ENCODE measurements at places on chromosomes 1 and 21.

DNA sequence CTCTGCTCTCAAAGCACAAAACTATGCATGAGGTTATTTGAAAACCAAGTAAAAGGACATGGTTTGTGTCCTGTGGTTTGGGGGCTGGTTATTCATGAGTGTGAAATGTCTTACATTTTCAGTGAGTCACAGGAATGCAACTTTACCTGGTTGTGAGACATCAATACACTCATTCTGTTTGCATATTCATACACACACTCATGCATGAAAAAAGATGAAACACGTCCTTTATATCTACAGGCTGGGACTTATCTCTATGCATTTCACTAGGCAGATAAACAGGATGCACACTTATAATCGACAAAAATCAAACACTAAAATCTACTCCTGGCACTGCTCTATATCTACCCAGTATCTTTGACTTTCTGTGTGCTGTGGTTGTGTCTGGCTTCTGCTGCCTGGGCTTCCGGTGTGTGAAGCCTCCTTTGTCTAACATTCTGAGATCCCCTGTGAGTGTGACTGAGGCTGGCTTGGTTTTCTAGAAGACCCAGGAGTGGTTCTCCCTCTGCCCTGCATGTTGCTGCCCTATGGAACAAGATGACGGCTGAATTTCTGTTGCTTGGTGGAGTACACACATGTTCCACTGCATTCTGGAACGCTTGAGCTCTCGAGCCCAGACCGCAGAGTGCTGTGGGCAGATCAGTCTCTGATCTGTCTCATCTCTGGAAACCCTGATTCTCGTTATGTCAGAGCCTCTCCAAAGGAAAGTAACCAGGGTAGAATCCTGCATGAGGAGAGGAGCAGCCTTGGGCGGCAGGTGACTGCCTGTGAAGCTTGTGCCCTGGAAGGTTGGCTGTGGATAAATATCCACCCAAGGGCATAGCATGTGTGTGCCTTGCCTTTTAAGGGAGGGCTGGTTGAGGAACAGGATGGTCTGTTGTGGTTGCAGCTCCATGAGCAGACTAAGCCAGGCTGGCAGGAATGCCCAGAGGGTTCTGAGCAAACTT lies 19.7 kb upstream of the FASLG start:
- DNase-seq, result no peak

DNA sequence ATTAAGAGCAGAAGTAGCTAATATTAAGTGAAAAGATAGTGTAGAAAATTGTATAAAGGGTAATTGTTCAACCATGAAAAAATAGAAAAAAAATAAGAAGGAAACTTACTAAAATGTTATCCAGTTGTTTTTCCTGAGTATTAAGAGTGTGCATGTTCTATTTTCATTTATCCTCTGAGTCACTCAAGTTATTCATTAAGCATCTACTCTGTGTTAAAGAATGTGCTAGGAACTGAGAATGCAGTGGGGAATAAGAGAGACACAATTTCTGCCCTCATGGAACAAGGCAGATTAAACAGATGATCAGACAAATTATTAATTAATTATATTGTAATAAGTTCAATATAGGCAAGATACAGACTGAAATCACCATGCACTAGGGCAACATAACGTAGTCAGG lies 10.8 kb upstream of the PIGK start:
- DNase-seq, result no peak

DNA sequence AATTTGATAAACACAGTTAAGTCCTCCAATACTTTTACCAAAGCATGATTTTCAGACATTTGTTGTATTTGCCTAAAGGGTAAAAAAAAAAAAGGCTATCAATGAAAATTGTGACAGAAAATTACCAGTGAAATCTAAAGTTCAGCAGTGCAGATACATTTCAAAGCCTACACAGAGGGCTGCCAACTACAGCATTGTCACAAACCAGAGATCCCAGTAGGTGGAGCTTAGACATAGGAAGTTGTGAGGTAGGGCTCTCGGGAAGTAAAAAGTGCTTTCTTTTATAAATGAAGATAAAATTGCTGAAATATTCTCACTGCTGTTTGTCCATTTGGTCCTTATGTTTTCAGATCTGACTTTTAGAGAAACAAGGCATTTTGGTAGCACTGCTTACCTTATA lies 123.0 kb downstream of the DYRK1A start:
- no peak for DNase-seq

DNA sequence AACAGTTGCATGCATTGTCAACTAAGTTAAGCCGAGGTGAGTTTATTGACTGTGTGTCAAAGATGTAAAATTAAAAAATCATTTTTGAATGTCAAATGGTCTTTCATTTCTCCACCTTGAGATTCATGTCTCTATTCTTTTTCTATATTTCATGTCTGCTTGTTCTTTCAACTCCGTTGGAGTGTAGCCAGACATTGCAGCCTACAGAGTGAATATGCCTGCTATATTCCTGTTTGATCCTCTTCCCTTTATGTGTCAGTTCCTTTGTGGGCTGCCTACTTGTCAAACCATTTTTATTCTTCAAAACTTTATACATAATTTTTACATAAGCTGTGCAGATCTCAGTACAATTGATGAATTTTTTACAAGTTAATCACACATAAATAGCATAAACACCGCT lies 1325.8 kb upstream of the PRMT6 start:
- no peak for DNase-seq

DNA sequence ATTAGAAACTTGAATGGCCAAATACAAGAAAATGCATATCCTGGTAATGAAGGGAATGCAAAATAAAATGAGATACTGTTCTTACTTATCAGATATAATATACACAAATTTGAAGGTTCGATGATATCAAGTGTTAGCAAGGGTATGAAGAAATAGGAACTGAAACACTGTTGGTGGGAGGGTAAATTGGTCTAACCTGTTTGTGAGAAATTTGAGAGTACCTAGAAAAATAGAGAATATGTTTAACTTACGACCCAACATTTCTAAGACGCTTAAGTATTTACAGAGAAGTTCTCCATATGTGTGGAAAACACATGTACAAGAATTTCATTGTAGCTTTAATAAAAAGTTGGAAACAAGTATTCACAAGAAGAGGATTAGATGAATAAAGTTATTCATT lies 25.9 kb downstream of the ATG4C start:
- DNase-seq, result no peak

DNA sequence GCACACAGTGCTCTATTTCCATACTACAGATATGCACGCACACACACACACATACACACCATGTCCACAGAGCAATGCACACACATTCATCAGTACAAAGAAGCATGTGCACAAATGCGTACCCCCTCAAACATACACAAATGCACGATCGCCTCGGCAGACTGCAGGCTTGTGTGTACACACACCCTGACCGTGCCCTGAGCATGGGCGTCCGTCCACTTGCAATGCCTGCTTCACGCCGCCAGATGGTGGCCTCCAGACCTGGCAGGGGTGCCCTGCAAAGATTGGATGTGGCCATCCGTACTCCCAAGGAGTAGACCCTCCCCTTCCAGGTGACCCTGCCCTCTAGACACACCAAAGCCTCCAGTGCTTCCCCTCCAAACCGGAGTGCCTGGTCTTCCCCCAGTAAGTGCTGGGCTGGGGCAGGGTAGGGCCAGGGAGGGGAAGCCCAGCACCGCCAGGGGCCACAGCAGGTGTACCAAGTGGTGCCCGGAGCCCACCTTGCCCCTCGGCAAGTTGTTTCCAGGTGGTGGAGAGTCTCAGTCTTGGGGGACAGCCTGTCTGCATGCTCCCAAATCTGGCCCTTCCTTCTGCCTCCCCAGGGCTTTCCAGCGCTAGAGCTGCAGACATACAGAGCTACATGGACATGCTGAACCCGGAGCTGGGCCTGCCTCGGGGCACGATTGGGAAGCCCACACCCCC lies 20.6 kb downstream of the ESPN start:
- DNase-seq, result no peak

DNA sequence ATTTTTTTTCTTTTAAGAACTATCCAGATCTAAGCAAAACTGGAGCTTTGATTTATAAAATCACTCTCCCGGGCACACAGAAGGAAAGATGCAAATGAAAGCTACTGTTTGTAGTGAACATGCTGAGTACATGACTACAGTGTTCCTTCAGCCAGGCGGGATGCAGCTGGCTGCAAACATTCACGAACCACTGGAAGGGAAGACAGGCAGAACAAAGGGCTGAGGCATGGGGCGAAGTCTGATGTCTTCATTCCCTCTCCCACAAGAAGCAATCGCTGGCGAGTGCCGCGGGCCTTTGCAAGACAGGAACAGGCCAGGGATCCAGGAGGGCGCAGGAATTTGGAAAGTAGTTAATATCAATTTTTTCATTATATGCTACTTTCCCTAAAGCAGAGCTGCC lies 257.9 kb upstream of the AJAP1 start:
- DNase-seq, result no peak

DNA sequence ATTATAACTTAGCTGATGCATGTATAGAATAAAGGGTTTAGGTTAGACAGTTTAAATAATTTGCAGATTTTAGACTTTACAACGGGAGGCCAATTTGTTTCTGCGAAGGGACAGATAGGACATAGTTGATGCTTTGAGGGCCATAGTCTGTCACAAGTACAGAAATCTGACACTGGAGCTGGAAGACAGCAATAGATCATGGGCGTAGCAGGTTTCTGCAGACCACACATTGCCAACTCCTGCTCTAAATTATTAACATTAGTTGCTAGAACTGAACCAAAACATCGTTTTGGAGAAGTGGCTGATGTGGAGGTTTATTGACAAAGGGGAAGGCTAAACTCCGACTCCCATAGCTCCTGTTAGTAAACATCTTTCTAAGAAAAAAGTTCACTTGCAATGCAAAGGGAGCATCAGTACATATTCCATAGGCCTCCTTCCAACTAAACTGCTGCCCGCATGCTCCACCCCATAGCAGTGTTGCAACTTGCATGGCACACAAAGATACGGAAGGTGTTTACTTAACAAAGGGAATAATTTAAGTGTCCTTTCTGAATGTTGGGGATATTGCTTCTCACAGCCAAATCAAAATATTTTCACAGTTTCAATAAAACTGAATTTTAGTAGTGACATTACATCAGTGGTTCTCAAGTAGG lies 862.0 kb upstream of the CXADR start:
- DNase-seq, result no peak

- DNase-seq, result no peak
Measured at GRCh38 chr1:20445956-20446355, 40.1 kb downstream of the CAMK2N1 start.

GRCh38 chr21:36203603-36203889 lies 46.9 kb downstream of the DOP1B start:
- DNase-seq, result no peak

DNA sequence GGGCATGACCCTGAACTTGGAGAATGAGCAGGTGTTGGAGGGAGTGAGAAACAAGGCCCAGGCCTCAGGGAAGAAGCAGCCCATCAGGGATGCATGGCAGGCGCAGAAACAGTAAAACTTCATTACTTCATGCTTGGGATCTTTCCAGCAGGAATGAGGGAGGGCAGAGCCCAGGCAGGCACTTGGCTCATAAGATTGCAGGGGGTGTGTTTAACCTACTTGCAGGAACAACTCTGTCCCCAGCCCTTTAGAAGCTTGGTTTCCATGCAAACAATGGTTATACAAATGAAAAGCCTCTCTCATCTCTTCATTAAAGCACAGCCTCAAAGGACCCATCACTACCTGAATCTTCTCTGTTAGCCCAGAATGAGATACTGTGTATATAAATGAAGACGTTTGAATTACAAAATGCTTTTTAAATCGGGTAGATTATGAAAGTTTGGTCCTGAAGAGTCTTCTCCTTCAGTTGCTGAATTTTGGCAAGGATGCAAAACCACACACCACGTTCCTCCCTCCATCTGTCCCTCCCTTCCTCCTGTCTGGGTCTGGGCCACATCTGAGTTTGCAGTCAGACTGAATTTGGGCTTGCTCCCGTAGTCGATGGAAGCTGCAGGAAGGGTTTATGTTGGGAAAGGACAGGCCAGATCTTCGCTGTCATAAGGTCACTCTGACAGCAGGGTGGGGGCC lies 154.4 kb upstream of the KLHDC7A start:
- DNase-seq, result peak; percentile 72

GRCh38 chr1:185432948-185433347 lies 115.9 kb upstream of the IVNS1ABP start:
- DNase-seq, result no peak

DNA sequence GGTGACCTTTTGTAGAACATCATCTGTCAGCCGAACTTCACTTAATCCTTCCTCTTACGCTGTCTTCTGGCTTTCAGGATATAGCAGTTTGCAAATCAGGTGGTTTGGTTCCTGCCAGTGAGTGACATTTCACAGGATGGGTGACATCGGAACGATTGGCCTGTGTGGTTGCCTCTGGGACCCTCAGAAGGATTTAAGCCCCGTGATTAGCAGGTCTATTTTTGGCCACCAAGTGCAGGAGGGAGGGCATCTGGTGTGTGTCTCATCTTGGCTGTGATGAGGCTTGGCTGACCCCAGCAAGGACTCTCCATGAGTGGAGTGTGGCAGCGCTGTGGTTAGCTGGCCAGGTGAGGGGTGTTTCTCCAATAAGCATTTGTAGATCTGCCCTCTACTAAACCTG lies 407.6 kb upstream of the VAMP3 start:
- no peak for DNase-seq

GRCh38 chr1:240092301-240093119 lies 827 bp downstream of the FMN2 start:
- no peak for DNase-seq

DNA sequence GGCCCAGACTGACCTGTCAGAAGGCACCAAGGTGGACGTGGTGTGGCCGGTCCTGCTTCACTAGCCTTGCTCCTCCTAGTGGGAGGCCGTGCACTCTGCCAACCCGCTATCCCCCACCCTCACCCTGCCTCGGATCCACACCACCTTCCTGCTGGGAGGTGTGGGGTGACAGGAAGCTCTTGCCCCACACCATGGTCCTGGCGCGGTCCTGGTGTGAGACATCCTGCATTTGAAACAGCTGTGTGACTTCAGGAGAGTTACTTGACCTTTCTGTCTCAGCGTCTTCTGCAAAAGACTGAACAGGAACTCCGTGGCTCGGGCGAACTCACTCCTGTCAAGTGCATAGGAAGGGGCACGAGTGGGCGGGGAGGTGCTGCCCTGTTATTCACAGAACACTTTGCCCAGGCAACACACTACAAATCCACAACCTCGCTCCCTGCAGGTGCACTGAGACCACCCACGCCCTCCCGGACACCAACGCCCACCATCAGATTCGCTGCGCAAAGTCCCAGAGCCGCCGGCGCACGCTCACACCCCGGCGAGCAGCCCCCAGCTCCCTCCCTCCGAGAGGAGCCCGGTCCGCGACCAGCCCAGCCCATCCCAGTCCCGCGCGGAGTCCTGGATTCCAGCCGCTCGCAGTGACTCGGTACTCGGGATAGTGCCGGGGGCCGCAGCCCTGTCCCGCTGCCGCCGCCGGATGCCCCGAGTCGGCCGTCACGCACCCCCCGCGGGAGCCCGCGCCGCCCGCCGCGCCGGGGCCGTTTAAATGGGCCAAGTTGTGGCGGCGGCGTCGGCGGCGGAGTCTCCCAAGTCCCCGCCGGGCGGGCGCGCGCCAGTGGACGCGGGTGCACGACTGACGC lies at the start of gene SAMD11:
Gene SAMD11, plus strand, starts transcription at position 793 of the 860 bp plus-strand sequence. CDS start 509 bp downstream, outside the sequence.
- DNase-seq, result peak; percentile 66

DNA sequence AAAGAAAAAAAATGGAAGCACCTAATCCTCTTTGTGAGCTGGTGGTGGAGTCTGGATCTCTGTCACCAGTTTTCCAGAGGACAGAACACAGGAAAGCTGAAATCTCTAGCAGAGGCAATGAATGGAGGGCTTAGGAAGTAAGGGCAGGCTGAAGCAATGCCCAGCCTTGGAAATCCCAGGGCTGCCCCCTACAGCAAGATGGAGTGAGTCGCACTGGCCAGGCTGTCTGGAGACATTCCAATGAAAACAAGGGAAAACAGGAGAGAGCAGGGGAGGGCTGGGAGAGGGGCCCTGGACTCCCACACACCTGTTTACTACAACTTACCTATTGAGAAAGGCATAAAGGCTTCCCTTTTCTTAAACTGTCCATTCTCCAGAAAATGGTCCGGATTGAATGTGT lies 25.9 kb downstream of the CYP2J2 start:
- DNase-seq, result no peak
